ENCODE measurements at places on chromosomes 4 and X. TPM values are rescaled to one million over a fixed set of nuclear protein-coding genes. Genes with fewer than 3 reads are reported as not detected.
A peak's percentile ranks its signal among the peaks of the same experiment; 100 is the strongest.

GRCh38 chr4:156732634-156733033 is 239.0 kb downstream of the PDGFC start:
- DNase-seq: no peak

The GPC4 gene
- 66.7 TPM for total RNA-seq

- no peak for DNase-seq
Observed at GRCh38 chr4:47612116-47613023, 127.3 kb downstream of the ATP10D start.

GRCh38 chrX:12977761-12978204 is 2.9 kb downstream of the TMSB4X start:
- DNase-seq: no peak

The SYTL4 gene
- 7.7 TPM for total RNA-seq

GRCh38 chr4:139511320-139511719 is 44.7 kb downstream of the SETD7 start:
- no peak for DNase-seq

The PTPN13 gene
- total RNA-seq: 32.8 TPM

DNA sequence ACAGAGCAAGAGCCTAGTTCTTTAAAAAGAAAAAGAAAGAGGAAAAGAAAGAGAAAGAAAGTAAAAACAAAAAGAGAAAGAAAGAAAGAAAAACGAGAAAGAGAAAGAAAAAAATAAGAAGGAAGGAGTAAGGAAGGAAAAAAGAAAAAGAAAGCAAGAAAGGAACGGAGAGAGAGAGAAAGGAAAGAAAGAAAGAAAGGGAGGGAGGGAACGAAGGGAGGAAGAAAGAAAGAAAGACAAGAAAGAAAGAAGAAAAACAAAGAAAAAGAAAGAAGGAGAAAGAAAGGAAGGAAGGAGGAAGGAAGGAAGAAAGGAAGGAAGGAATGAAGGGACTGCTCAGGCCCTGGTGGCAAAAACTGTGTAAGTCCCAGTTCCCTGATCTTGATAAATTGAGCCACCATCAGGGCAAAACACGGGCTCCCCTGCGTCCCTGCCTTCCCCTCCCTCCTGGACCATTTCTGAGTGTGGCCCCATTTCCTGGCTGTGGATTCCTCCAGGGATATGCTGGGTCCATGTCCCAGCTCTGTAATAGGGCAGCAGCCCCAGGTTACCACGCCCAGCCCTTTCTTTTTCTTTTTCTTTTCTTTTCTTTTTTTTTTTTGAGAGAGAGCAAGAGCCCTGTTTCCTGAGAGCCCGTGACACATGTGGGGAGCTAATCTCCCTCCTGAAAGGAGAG is 44.8 kb downstream of the SHOX start:
- DNase-seq: no peak

GRCh38 chr4:99506781-99507180 is 4.0 kb upstream of the C4orf17 start:
- DNase-seq: no peak

DNA sequence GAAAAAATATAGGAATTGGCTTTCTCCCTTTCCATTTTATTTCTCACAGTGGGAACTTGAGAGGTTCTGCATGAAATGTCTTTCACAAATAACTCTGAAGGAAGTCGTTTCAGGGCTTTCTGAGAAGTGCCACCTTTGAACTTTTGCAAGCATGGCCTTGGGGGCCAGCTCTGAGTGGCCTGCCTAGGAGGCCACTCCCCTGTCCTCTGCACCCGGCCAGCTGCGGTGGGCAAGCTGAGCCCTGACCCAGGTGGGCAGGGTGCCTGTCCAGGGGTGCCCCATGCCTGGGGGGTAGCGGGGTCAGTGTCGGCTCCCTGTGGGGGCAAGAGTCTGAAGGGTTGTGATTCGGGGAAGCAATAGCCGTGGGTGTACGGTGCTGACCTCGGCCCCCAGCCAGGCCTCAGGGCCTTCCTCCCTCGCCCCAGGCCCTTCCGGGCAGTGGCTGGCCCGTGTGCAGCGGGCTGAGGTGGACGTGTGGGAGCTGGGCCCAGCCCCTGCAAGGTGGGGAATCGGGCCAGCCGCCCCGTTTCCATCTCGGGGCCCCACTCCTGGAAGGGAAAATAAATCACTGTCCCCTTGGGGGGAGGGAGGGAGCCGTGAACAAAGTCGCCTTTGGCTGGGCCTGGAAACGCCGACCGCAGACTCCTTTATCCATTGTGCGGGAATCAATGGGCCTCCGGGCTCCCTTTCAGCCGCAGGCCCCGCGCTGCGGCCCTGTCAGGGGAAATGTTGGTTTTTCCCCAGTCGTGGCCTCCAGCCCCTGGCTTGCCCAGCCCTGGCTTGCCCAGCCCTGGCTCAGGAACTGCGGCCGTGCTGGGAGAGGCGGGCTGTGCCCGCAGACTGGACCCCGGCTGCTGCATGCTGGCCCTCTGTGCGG is 3.1 kb downstream of the FGFRL1 start:
- DNase-seq: peak; percentile 63

GRCh38 chr4:183394166-183394951 is 50.1 kb upstream of the CDKN2AIP start:
- DNase-seq: no peak

DNA sequence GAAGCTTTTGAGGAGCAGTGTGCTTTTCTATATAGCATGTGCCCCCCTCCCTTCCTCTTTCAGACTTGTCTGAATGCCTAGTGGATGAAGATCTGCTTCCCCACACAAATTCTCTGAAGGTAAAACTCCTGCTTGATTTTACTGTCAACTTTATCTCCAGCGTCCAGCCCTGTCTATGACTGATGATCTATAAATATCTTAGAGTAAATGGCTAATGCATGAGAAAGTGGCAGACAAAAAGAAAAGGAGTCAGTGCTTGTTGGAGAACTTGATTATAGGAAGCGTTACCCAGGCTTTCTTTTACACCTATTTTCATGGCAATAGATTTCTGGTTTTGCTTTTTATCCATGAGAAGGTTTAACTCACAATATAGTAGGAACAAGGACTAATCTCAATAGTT is 168.3 kb upstream of the HS3ST1 start:
- DNase-seq: no peak

The SERTM2 gene
- 7.9 TPM for total RNA-seq

- peak; percentile 50 for DNase-seq
Observed at GRCh38 chr4:55312489-55313101, 33.4 kb upstream of the SRD5A3 start.

- no peak for DNase-seq
Observed at GRCh38 chr4:18641334-18641733, 619.8 kb upstream of the LCORL start.

The ATP1B4 gene
- 367 TPM for total RNA-seq

DNA sequence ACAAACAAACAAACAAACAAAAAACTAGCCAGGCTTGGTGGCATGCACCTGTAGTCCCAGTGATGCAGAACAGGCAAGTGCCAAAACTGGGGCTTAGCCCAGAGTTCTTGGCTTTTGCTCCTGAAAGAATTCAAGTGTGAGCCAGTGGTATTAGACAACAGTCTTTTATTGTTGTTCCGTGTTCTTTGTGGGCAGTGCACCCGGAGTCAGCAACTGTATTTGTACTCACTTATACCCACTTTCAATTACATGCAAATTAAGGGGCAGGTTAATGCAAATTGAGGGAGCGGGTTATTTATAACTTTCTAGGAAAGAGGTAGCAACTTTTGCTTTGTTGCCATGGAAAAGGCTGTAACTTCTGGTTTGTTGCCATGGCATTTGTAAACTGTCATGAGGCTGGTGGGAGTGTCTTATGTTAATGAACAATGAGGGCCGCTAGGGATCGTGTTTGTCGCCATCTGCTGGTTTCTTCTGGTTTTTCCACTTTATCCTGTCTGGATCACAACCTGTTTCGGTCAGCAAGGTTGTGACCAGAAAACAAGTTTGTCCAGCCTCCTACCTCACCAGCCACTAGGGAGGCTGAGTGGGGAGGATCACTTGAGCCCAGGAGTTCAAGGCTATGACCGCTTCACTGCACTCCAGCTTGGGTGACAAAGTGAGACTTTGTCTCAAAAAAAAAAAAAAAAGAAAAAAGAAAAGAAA is 88.8 kb upstream of the ESX1 start:
- peak; percentile 30 for DNase-seq

DNA sequence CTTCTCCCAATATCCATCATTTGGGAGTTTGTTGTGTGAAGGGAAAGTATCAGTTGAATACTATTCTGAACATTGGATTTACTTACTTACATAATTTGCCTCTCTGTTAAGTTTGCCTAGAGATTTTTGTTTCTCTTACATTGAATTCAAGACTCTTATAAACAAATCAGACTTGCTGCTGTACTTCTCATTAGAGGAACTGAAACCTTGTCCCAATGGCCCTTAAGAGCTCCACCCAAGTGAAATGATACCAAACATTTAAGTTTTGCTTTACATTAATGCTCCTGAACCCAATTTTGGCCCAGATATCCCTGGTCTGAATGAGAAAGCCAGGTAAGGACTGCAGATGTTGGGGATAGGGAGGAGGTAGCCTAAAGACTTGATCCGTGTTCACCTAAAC is 32.0 kb downstream of the HAND2 start:
- no peak for DNase-seq

DNA sequence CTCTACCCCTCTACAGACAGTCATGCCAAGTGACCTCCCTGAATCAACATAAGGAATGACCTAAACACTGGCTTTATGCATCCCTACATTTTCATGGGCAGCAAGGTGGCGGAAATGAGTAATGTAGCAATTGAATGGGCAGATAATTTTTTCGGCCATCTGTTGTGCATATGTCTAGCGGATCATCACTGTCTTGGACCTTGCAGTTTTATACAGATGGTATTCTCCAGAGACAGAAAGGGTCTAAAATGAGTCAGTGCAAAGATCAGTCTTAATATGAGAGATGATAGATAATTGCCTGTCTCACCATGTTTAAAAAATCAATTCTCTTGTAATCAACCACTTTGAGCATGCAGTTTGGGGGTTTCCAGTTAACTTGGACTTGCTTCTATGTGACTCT is 177.3 kb upstream of the DKK2 start:
- no peak for DNase-seq

DNA sequence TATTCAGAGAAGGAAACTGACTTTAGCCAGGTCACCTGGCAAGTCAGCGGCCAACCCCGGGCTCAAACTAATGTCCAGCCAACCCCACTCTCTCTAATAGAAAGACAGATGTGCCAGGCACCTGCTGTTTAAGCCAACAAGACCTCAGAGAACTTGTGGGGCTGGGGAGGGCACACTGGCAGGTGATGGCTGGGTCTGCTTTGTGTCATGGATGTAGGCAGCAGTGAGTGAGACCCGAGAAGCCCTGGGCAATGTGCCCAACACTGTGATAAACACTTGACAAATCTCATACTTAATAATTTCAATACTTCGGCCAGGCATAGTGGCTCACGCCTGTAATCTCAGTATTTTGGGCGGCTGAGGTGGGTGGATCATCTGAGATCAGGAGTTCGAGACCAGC is 9.0 kb upstream of the CD99L2 start:
- DNase-seq: no peak

- no peak for DNase-seq
Observed at GRCh38 chr4:150268444-150268843, 190.2 kb downstream of the DCLK2 start.

GRCh38 chrX:3638280-3638873 is 75.1 kb downstream of the PRKX start:
- peak; percentile 68 for DNase-seq

The SLC2A9 gene
- total RNA-seq: 7.1 TPM

The CENPVL3 gene
- total RNA-seq: not detected

The ZNF711 gene
- 34.5 TPM for total RNA-seq

GRCh38 chr4:55754754-55755350 is 64.7 kb upstream of the EXOC1L start:
- no peak for DNase-seq

The ADRA2C gene
- 0.92 TPM for total RNA-seq

The SOD3 gene
- 46.3 TPM for total RNA-seq

- no peak for DNase-seq
Observed at GRCh38 chr4:163243297-163243981, 76.7 kb upstream of the NAF1 start.

The TIMM8A gene
- 7.9 TPM for total RNA-seq

The MAOB gene
- 3.2 TPM for total RNA-seq

The F8A3 gene
- 1.9 TPM for total RNA-seq

GRCh38 chr4:16237715-16238114 is 11.4 kb upstream of the TAPT1 start:
- no peak for DNase-seq

The GATA1 gene
- total RNA-seq: 0.41 TPM

- no peak for DNase-seq
Observed at GRCh38 chr4:163237856-163238255, 71.2 kb upstream of the NAF1 start.

The ASB5 gene
- 206 TPM for total RNA-seq

DNA sequence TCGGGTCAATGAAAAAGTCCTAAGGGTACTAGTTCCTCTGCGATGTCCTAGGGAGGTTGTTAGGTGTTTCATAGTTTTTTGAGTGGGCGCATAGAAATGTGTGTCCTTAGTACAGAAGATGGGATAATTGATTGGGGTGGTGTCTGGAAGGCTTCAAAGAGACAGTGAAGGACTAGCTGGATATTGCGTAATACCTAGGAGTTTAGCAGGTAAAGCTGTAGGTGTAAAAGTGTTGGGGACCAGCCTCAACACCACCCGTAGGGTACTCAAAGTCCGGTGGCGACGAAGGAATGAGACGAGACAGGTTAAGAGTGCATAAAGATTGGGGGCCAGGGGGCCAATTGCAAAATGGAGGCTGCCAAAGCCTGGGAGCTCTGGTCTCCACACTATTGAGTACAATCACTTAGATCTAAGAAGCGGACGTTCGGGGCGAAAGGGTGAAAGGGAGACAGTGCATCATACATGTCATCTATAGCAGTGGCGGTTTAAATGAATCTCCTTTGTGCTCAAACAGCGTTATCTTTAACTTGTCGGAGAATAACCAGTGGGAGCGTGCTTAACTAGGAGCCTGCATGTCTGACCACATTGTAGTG is 1.0 kb downstream of the TRMT44 start:
- no peak for DNase-seq

- no peak for DNase-seq
Observed at GRCh38 chr4:42608551-42608950, 48.4 kb downstream of the ATP8A1 start.

The FBXO8 gene
- total RNA-seq: 24.4 TPM

DNA sequence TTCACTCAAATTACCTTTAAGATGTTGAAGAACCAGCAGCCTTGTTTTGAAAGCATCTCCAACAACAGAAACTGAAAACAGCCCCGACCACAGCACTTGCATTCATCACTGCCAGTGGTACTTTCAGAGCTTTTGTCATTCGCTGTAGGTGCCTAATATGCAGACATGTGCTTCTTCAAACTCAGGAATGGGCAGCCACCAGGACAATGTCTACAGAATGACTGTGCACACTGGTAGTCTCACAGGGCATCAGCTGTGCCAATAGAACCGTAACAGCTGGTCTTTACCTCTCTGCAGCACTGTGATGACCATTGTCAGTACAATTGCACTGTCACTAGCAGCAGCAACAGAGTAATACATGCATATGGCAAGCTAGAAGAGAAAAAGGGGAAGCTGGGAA is 1149.7 kb downstream of the STPG2 start:
- no peak for DNase-seq

The SAGE1 gene
- total RNA-seq: not detected

The TMPRSS11B gene
- 84.9 TPM for total RNA-seq

DNA sequence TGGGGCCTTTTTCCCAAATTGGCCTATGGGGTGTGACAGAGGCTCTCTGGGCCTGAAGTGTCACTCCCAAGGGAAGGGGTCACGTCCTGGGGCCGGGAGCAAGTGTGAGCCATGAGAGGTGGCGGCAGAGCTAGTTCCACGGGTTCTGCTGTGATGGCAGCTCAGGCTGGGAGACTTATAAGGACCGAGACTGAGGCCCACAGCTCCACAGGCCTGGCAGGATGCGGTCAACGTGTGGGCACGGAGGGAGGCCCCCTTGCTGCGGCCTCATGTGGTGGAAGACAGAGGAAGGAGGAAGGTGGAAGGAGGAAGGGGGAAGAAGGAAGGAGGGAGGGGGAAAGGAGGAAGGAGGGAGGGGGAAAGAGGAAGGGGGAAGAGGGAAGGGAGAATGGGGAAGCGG is 7.2 kb upstream of the CPLX1 start:
- DNase-seq: no peak

All from tongue (tissue), 3 donors.